ENCODE measurements at places on chromosomes 3 and 15.

GRCh38 chr3:74614107-74614967 lies at the start of gene CNTN3:
CNTN3 (minus strand) TSS chr3:74614659; CDS start chr3:74521112, 93,547 bp downstream.
- no peak for DNase-seq

DNA sequence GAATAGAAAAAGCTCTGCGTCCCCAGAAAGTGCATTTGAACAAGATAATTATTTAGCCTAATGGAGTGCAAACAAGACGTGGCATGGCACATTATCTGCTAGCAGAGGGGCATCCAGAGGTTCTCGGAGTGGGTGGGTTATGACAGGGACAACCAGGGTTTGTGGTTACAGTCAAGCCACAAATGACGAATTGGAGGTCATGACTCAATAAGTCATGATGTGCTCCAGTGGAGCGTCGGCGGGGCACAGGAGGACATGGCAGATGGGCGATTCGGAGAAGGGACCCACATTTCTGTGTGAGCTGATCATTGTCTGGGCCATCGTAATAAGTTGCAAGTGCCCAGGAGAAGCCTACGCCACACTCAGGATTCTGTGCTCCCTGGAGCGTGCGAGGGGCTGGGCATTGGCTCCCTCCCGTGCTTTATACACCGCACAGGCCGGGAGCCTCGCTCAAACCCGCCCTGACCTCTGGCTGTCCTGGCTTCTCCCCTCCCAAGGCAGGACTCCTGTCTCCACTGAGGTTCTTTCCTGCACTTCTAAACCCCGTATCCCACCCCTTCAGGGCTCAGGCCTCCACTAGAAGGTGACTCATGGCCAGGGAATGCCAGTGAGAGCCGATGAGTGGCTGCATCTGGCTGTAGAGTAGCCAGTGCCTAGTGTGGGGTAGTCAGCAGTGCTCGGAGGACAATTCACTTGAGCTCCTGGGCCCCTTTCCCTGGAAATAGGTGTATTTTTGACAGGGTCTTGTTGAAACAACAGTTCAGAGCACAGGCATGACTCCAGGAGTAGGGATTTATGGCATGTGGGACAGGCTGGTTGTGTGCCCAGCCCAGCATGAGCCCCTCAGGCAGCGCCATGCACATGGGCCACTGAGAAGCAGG lies 67.4 kb downstream of the GRIP2 start:
- no peak for DNase-seq

- DNase-seq: no peak
These were observed 300.1 kb downstream of the RORA start for GRCh38 chr15:60928970-60929369.

- no peak for DNase-seq
These were observed 182.2 kb downstream of the ABHD5 start for GRCh38 chr3:43872901-43873300.

GRCh38 chr15:25944386-25944785 lies 81.3 kb upstream of the ATP10A start:
- no peak for DNase-seq

DNA sequence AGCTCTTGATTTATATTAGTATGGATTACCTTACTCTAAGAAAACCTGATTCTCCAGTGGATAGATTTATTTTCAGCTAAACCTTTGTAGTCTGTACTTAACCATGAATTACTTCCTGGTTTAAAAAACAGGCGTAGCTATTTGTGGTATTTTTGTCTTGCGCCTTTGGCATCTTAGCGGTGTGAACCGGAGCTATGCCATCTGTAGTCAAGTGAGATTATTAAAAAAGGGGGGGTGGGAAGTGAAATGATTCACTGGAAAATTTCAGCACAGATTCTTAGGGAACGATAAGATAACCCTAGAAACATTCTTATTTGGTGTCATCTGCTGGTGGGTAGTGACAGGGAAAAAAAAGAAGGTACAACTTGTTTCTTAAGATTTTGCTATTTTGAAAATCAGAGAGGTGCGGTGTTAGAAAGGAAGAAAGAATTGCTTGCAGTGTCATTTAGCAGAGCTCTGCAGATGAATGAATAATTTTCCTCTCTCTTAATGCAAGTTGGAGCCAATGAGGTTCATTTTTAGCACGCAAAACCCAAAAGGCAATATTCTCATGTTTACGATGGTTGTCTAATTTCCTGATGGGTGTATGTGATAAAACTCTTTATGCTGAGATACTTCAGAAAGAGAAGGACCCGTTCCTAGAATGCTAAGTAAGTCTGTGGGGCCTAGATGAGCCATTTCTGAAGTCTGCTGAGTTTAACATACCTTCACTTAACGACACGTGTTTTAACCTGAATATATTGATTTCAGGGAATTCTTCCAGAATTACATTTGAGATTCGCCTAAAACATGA lies 44.0 kb downstream of the PSMD6 start:
- peak; percentile 23 for DNase-seq

- no peak for DNase-seq
These were observed 17.9 kb upstream of the SKIC8 start for GRCh38 chr15:78317145-78317836.

DNA sequence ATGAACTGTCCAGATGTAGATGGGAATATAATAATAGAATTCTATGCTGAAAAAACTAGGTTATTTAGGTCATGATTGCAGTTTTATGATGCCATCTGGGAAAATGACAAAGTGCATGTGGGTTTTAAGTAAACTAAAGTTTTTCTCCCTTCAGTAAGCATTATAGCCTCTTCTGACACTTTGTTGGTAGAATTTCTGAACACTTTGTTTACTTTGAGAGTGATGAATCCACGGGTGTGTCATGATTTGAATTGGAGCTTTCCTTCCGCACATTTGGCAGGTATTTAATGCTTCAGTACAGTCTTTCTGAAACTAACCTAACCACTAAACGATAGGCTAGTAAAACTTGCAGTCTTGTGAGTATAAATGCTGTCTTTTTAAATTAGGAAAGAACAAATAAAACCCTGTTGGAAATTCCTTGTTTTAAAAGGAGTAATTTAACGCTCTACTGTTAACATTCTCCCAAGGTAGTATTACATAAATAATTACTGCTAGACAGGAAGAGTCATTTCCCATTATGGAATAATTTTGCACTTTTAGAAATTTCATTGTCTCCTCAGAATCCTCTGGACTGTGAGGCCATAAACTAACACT lies 7.0 kb downstream of the FILIP1L start:
- no peak for DNase-seq

DNA sequence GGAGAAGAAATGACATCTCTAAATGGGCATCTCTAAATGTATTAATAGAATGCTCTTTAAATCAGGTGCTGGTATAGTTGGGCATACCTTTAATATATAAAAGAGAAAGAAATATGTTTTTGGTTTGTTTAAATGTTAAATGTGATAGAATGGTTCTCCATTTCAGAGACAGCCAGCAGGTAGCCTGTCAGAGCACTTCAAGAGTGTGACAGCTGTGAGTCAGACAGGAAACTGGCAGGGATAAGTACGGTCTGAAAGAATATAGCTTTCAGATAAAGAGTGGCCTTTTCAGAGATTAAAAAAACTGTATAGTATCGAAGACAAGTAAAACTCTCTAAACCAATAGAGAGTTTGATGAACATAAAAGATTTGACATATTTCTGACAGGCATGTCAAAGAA lies 654.1 kb downstream of the IGSF11 start:
- no peak for DNase-seq

GRCh38 chr15:47095833-47096232 lies 621.5 kb upstream of the SEMA6D start:
- no peak for DNase-seq

- DNase-seq: no peak
These were observed 984 bp downstream of the RNU6-1 start for GRCh38 chr15:67838789-67839332.

Data from activated CD4-positive, alpha-beta T cell treated with anti-CD3 and anti-CD28 coated beads, Interleukin-2, amount 50 U/mL, for 1 hour (primary cell).